ENCODE measurements at places on chromosomes 2 and 18. TPM values are rescaled to one million over a fixed set of nuclear protein-coding genes. Genes with fewer than 3 reads are reported as not detected.

- peak overlapping the region; percentile 77 for H3K27ac ChIP-seq
- peak; percentile 40 for DNase-seq
- peaks cover 7% of the 10 kb centered on the region for H3K4me1 ChIP-seq
- H3K27me3 ChIP-seq: no peaks in the 10 kb centered on the region
Observed at GRCh38 chr2:156455361-156455975, 19.3 kb downstream of the GPD2 start.

GRCh38 chr2:194054313-194054712 lies 1602.7 kb upstream of the SLC39A10 start:
- DNase-seq: no peak
- H3K36me3 ChIP-seq: no peaks in the 10 kb centered on the region
- H3K27me3 ChIP-seq: no peaks in the 10 kb centered on the region

DNA sequence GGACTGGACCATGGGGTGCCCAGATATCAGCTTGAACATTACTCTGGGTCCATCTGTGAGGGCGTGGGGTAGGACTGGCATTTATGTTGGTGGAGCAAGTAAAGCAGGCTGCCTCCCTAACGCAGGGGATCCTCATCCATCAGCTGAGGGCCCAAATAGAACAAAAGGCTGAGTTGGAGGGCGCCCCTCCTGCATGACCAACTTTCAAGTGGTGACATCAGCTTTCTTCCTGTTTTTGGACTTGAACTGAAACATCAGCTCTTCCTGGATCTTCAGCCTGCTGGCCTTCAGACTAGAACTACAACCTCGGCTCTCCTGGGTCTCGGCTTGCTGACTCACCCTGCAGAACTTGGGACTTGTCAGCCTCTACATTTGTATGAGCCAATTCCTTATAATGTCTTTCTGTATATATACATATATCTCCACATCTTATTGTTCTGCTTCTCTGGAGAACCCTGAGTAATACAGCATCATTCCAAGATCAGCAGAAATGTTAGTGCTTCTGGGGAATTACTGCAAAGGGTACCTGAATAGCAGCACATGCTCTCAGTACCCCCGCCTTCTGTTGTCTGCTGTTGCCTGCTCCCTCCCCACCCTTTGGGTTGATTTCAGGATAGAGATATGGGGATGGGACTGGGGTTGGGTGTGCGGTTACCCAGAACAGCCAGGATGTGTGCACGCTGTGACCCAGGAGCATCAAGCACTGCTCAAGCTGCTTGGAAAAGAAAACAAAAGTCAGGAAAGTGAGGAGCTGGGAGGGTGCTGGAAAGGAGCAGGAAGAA lies 20.0 kb downstream of the TMEM127 start:
- H3K4me3 ChIP-seq: no peak overlapping the region
- no peaks in the 10 kb centered on the region for H3K27me3 ChIP-seq
- no peaks in the 10 kb centered on the region for H3K4me1 ChIP-seq
- H3K36me3 ChIP-seq: no peaks in the 10 kb centered on the region
- DNase-seq: no peak

- H3K27ac ChIP-seq: no peak overlapping the region
- DNase-seq: no peak
- H3K4me1 ChIP-seq: no peaks in the 10 kb centered on the region
Observed at GRCh38 chr18:68721681-68722583, 7.0 kb upstream of the TMX3 start.

DNA sequence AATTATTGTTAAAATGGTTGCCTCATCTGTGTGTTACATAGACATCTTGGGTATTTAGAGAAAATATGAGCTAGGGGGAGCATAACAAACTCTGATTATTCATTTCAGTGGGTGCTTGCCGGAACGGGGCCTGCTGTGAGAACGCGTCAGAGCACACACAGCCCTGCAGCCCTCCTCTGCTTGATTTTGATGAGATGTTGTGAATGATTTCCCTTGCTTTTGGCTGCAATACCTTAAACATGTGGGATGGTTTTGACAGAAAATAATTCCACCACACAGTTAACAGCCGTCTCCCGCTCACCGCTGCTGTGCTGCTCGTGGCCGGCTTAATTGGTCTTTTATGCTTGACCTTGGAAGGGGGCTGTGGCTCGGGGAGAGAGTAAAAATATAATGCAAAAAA lies 49.9 kb upstream of the TXNDC2 start:
- H3K27ac ChIP-seq: peak overlapping the region; percentile 71
- peaks cover 16% of the 10 kb centered on the region for H3K4me1 ChIP-seq
- H3K36me3 ChIP-seq: no peaks in the 10 kb centered on the region
- DNase-seq: no peak

- no peak for DNase-seq
- no peak overlapping the region for H3K4me3 ChIP-seq
- H3K27ac ChIP-seq: no peak overlapping the region
- H3K36me3 ChIP-seq: no peaks in the 10 kb centered on the region
- no peaks in the 10 kb centered on the region for H3K4me1 ChIP-seq
- H3K27me3 ChIP-seq: peaks cover 1% of the 10 kb centered on the region
Observed at GRCh38 chr2:1053786-1054185, 103.1 kb downstream of the SNTG2 start.

DNA sequence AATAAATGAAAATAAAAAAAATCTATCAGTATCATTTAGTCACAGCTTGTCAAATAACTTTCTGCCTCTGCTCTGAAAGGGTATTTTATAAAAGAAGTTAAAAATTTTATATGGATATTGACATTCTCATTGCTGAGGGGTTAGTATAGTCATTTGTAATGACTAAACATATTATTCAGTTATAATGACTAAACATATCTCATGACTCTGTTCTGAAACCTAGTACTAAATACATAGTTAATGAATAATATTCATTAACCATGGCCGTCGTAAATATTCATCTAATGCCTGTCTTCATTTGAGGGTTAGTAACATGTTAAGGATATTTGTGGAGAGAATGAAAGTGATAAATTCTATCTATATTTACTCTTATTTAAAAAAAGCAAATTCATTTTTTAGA lies 69.1 kb upstream of the MAP4K3 start:
- no peak for DNase-seq
- H3K4me1 ChIP-seq: peaks cover 27% of the 10 kb centered on the region
- H3K27ac ChIP-seq: no peak overlapping the region
- H3K36me3 ChIP-seq: no peaks in the 10 kb centered on the region
- H3K4me3 ChIP-seq: no peak overlapping the region

DNA sequence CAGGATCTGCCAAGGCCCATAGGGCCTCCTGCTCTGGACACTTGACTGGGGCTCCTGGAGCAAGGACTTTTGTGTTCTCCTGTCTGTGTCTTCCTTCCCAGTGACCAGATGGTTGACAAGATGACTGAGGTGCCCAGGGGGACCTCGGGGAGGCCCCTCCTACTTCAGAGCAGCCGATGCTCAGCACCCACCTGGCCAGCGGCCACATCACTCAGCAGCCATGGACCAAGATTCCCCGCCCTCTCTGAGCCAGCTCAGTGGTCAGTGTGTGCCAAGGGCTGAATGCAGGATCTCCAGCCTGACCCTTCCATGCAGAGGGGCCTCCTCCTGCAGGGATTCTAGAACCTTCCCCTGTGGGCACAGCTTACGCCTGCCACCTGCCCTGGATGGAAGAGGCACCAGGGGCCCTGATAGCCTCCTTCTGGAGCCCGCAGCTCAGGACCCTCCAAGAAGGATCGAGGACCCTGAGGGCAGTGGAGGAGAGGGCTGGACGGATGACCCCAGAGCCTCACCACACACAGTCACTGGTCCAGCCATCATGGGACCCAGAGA lies 87.4 kb upstream of the GPC1 start:
- peaks cover 7% of the 10 kb centered on the region for H3K4me1 ChIP-seq
- no peak overlapping the region for H3K4me3 ChIP-seq
- no peaks in the 10 kb centered on the region for H3K36me3 ChIP-seq
- H3K27ac ChIP-seq: no peak overlapping the region
- H3K27me3 ChIP-seq: no peaks in the 10 kb centered on the region

GRCh38 chr2:23422089-23423061 lies 37.4 kb downstream of the KLHL29 start:
- peaks cover 17% of the 10 kb centered on the region for H3K4me1 ChIP-seq
- H3K27me3 ChIP-seq: no peaks in the 10 kb centered on the region
- no peak overlapping the region for H3K27ac ChIP-seq
- no peaks in the 10 kb centered on the region for H3K36me3 ChIP-seq
- H3K4me3 ChIP-seq: no peak overlapping the region

DNA sequence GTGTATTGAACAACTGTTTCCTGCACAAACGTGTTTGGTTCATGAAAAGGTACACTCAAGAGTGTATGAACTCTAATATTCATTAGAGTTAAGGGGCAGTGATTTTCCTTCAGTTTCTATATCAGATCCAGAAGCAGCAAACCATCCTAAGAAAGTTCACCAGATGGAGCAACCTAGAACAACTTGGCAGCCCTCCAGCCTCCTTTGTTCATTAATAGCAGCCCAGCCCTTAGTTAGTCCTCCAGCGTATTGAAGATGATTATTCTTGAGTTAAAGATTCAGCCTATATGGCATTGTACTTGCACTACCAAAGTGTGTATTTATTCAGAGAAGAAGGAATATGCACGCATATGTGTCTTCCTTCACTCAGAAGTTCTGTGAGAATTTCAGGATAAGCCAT lies 365.5 kb downstream of the SETBP1 start:
- no peaks in the 10 kb centered on the region for H3K36me3 ChIP-seq
- H3K4me1 ChIP-seq: peaks cover 10% of the 10 kb centered on the region
- H3K27ac ChIP-seq: no peak overlapping the region
- no peak overlapping the region for H3K4me3 ChIP-seq
- no peak for DNase-seq

- no peak for DNase-seq
- H3K27ac ChIP-seq: peak overlapping the region; percentile 12
- no peak overlapping the region for H3K4me3 ChIP-seq
- H3K4me1 ChIP-seq: no peaks in the 10 kb centered on the region
Observed at GRCh38 chr18:49596687-49597086, 34.8 kb downstream of the LIPG start.

GRCh38 chr2:134675314-134675713 lies 43.5 kb downstream of the TMEM163 start:
- no peak overlapping the region for H3K27ac ChIP-seq
- DNase-seq: no peak
- H3K4me1 ChIP-seq: peaks cover 3% of the 10 kb centered on the region
- peaks cover 3% of the 10 kb centered on the region for H3K27me3 ChIP-seq

GRCh38 chr2:47093626-47094025 lies 61.5 kb downstream of the STPG4 start:
- H3K4me3 ChIP-seq: no peak overlapping the region
- H3K27me3 ChIP-seq: no peaks in the 10 kb centered on the region
- H3K27ac ChIP-seq: no peak overlapping the region
- no peaks in the 10 kb centered on the region for H3K36me3 ChIP-seq
- DNase-seq: no peak

GRCh38 chr2:236256366-236256985 lies 7.7 kb downstream of the ASB18 start:
- DNase-seq: no peak
- H3K4me1 ChIP-seq: no peaks in the 10 kb centered on the region
- H3K27ac ChIP-seq: no peak overlapping the region
- no peaks in the 10 kb centered on the region for H3K36me3 ChIP-seq

GRCh38 chr2:142757111-142757510 lies 120.4 kb upstream of the KYNU start:
- H3K4me1 ChIP-seq: no peaks in the 10 kb centered on the region
- no peak for DNase-seq
- no peak overlapping the region for H3K27ac ChIP-seq
- H3K27me3 ChIP-seq: no peaks in the 10 kb centered on the region
- no peak overlapping the region for H3K4me3 ChIP-seq

- no peak for DNase-seq
- no peaks in the 10 kb centered on the region for H3K36me3 ChIP-seq
- no peak overlapping the region for H3K27ac ChIP-seq
- H3K4me3 ChIP-seq: no peak overlapping the region
- no peaks in the 10 kb centered on the region for H3K27me3 ChIP-seq
Observed at GRCh38 chr2:59786684-59787083, 766.8 kb downstream of the BCL11A start.

Gene RUFY4
- 0.10 TPM for total RNA-seq

Gene PROKR1
- total RNA-seq: not detected

Gene CYP27A1
- 34.5 TPM for total RNA-seq

Gene FBLN7
- total RNA-seq: 1.6 TPM

Gene GNAL
- 7.1 TPM for total RNA-seq

Gene MSTN
- total RNA-seq: 0.04 TPM

Gene CIB4
- not detected for total RNA-seq

All from hepatocyte (in vitro differentiated cells).